ENCODE measurements at places on chromosomes 13 and 19.

- no peak for DNase-seq
These were observed 7.5 kb downstream of the CLASRP start for GRCh38 chr19:45046355-45046754.

GRCh38 chr13:113203507-113204377 is 4.7 kb downstream of the PCID2 start:
- DNase-seq = no peak

GRCh38 chr13:46463719-46464118 is 76.7 kb upstream of the RUBCNL start:
- no peak for DNase-seq

GRCh38 chr13:40442826-40443225 is 223.6 kb downstream of the FOXO1 start:
- no peak for DNase-seq

DNA sequence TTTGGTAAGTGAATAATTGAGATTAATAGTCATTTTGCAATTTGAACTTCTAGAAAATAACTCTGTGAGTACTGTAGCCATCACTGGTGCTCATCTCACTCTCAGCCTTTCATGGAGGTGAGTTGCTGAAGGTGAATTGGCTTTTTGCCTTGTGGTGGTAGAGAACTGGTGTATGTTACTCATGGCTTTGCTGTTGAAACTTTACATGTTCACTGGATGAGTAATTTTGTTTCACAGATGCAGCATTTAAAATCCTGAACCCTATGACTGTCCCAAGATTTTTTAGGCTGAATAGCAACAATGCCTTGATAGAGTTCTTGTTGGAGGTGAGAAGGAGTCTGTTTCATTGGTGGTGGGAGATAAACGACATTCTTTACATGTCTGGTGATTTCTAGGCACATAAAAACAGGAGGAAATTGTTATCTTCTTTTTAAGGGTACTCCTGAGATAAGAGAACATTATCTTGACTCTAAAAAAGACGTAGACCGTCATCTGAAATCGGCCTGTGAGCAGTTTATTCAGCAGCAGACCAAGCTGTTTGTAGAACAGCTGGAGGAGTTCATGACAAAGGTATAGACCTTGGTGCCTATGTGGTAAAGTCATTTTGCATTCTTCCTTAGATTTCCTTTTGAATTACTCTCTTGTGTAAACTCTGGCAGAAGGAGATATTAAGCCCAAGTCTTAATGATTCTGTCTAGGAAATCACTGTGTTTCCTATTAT is 53.9 kb downstream of the COG3 start:
- no peak for DNase-seq

DNA sequence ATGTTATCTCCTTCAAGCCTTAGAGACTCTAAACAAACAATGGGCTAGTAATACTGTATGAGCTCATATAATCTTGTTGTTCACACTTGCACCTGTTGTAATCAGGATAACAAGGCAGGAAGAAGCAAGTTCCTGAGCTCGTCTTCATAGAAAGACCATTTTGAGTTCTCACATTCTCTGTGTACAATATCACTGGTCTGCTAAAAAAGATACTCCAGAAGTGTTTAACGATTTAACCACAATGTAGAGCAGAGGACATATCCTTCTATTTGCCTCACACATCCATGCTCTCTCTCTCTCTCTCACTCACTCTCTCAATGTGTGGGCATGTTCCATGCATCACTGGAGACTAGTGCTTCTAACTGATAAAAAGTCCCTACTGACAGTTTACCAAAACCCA is 122.9 kb downstream of the MIPEP start:
- no peak for DNase-seq

DNA sequence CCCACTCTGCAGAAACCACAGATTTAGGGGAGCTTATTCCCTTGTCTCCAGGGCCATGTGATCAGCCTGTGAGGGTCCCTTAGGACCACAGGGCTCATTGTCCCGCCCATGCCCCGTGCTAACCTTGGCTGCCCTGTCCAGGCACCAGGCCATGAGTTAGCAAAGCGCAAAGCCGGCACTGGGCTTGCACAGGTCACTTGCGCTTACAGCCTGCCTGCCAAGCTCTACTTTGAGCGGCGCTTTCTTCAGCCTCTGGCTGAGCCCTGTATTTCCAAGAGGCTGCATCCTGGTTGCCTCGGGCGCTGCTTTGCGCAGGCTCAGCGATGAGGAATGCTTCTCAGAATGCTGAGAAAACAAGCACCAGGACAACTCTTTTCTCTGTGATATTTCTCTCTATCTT is 188.0 kb downstream of the TDRD3 start:
- no peak for DNase-seq

DNA sequence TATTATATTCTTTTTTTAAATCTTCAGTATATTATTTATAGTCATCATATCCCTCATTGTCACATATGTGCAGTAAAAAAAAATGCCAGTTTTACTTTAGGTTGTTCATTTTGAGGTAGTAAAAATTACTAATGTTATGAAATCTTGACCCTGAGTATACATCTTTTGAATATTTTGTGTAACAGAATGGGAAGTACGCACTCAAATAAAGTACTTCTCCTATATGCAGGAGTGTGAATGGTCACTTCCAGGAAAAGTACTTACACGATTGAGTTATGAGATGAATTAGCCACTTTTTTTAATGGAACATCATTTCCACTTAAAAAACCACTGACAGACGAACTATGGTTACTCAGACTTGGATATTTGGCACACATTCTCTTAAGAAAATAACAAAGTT is 58.5 kb downstream of the C13orf42 start:
- no peak for DNase-seq

- no peak for DNase-seq
These were observed 17.0 kb upstream of the SACS start for GRCh38 chr13:23450340-23451046.
